ENCODE measurements at places on chromosomes 6 and 20. TPM values are rescaled to one million over a fixed set of nuclear protein-coding genes. Genes with fewer than 3 reads are reported as not detected.

- no peak for DNase-seq
Observed at GRCh38 chr6:13492357-13492756, 5.0 kb upstream of the GFOD1 start.

GRCh38 chr6:131451321-131452144 lies 121.5 kb upstream of the ARG1 start:
- no peak for DNase-seq

Gene PGBD1
- 11.5 TPM for polyA plus RNA-seq

DNA sequence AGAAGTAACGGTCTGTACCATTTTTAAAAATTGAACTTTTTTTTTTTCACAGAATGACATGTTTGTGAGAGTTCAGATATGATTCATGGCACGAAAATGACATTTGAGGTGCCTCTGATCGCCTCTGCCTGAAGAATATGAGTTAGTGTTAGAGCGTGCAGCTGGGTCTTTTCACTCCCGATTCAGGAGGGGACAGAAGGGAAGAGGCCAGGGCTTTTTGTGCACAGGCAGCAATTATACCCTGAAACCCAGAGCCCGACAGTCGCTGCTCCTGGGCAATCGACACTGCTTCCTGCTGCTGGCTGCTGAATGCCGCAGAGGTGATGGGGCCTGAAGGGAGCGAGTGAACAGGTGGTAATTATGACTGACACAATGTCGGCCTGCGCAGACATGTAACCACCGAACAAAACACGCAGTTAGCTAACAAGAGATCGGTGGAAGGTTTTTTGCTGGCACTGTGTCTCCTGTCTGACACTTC lies 652.0 kb upstream of the NOX3 start:
- no peak for DNase-seq

GRCh38 chr6:50278663-50279062 lies 228.9 kb upstream of the DEFB112 start:
- no peak for DNase-seq

DNA sequence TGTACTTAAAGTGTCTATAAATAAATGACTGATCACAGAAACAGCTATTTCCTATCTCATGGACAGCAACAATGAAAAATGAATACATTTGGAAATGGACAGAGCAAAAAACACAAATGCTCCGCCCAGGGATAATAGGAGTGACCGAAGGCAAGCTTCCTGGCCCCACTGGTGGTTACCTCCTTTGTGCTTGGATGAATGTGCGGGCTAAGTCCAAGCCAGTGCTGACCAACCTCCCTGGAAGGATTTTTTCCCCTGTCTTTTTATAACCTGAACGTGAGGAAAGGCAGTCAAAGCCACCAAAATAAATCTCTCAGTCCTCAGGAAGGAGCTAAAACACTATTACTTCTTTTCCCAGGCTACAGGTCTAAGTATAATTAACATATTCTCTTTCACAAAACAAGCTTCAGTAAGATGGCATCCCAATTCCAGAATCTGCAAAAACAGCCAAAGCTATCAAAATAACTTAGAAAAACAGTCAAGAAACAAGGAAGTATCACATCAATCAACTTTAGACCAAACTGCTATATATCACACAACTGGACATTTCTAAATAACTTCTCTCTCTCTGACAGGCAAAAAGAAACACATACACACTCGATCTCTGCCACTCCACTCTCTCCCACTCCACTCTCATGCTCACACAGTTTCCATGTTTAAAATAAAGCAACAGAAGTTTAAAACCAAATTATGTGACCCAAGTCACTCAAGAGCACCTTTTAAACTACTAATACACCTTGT lies 10.0 kb downstream of the KIF16B start:
- no peak for DNase-seq

Gene TGM3
- 0.93 TPM for polyA plus RNA-seq

Measured in left renal cortex interstitium (tissue), 4 donors.